ENCODE measurements at places on chromosomes 12 and 14.

- no peak for DNase-seq
Measured at GRCh38 chr12:62813031-62813829, 121.7 kb downstream of the PPM1H start.

DNA sequence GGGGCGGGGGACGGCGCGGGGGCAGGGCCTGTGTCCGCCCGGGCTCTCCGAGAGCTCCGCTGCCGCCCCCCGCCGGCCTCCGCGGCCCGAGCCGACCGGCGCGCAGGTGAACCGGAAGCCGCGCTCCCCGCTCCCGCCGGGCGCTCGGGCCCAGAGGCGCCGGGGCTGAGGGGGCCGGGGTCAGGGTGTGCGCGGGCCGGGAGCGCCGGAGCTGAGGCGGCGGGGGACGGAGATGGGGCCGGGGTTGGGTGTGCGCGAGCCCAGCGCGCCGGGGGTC is 431 bp downstream of the HIP1R start:
- DNase-seq: no peak

DNA sequence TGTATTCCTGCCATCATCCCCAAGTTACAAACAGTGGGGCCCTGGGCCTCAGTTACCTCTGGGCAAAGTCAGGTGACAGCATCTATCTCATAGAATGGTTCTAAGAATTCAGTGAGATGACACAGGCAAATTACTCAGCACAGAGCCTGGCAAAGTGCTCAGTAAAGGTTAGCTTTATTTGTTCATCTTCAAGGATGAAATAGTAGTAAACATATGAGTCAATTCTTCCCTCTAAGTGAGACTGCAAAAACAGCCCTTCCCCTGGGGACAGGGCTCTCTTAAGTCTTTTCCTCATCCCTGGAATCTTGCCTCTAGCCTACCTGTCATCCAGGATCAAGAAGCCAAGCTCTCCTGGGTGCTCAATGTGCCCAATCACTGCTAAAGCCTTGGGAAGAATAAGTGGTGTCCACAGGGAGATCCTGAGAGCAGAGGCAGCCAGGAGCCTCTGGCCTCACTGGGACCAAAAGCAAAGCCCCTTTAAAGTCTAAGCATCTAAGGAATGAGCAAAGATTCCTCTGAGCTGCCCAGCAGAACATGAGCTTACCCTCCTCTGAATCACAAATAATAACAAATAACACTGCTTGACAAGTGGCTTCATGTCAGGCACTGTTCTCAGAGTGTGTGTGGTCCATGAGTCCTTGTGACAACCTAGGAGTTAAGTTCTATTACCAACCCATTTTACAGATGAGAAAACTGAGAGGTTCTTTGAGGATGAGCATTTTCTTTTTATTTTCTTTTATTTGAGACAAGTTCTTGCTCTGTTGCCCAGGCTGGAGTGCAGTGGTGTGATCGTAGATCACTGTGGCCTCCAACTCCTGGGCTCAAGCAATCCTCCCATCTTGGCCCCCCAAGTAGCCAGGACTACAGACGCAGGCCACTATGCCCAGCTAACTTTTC is 12.1 kb downstream of the NUAK1 start:
- no peak for DNase-seq

- DNase-seq: no peak
Measured at GRCh38 chr12:78204926-78205325, 374.2 kb downstream of the NAV3 start.

DNA sequence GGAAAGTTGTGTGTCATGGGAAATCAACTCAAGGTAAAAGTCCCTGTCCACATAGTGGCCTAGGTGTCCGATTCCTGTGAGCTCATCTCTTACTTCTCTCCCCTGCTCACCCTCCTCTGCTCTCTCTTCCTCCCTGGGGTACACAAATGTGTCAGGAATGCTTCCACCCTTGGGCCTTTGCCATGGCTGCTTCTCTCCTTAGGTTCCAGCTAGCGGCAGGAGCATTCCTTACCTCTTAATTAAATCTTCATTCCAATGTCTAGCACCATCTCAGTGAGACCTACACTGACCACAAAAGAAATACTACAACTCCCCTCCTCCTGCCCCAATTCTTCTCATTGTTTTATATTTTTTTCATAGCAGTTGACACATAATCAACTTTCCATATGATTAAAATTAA is 298.6 kb downstream of the PDZRN4 start:
- DNase-seq: no peak

GRCh38 chr14:25017562-25017961 is 32.4 kb downstream of the STXBP6 start:
- no peak for DNase-seq

- DNase-seq: no peak
Measured at GRCh38 chr12:88419794-88420193, 160.5 kb downstream of the KITLG start.

DNA sequence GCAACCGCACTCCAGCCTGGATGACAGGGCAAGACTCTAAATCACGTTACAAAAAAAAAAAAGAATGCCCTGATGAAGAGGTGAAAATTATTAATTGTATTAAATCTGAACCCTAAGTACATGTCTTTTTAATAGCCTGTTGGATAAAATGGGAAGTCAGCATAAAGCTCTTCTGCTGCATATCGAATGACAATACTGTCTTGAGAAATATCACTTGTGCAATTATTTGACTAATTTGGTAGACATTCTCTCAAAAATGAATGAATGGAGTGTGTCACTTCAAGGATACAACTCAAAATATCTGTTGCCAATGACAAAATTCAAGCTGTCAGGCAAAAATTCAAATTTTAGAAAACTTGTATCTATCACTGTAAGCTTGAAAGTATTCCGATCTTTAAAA is 38.9 kb downstream of the DNAI7 start:
- DNase-seq: no peak

- no peak for DNase-seq
Measured at GRCh38 chr14:101035466-101036225, 132.1 kb upstream of the RTL1 start.

- no peak for DNase-seq
Measured at GRCh38 chr14:30620178-30620577, 1.9 kb upstream of the SCFD1 start.

- DNase-seq: no peak
Measured at GRCh38 chr12:30840715-30841114, 85.8 kb upstream of the TSPAN11 start.

DNA sequence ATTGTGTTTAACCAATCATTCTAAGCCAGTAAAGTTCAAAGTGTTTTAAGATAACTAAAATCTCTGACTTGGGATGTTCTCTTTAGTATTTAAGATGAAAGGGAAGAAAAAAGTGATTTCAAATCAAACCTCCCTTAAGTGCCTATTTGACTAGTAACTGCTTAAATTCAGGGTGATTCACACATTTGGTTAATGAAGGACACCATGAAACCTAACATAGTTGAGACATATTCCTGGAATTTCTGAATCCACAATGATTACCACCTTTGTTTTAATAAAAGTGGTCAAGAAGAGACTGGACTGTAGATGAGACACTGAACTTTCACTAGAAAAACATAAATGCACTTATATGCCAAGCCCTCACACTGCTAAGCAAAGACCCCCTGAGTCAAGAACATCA is 138.7 kb downstream of the MED13L start:
- DNase-seq: no peak

- no peak for DNase-seq
Measured at GRCh38 chr14:80390906-80391305, 179.6 kb upstream of the DIO2 start.

- no peak for DNase-seq
Measured at GRCh38 chr14:87888136-87888999, 104.6 kb downstream of the GALC start.

GRCh38 chr12:113891167-113891692 is 74.9 kb downstream of the RBM19 start:
- no peak for DNase-seq

DNA sequence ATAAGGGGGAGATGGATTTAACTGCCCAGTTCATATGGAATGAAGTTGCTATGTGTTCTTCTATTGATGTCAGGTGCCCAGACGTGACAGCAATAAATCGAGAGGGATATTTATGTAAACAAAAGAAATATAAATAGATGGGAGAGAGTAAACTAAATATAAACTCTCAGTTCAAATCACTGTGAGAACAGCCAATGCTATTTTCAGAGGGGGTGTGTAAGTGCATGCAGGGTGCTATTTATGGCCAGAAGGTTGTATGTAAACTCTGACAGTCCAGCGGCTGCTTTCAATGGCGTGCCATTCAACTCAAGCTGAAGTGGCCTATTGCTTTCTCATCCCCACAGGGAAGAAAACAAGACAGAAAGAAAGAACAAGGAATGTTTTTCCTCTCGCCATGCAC is 127.2 kb downstream of the KCNA5 start:
- DNase-seq: no peak

- no peak for DNase-seq
Measured at GRCh38 chr12:30974746-30975500, 48.4 kb downstream of the TSPAN11 start.

GRCh38 chr14:100568998-100569733 is 18.1 kb downstream of the BEGAIN start:
- DNase-seq: no peak

DNA sequence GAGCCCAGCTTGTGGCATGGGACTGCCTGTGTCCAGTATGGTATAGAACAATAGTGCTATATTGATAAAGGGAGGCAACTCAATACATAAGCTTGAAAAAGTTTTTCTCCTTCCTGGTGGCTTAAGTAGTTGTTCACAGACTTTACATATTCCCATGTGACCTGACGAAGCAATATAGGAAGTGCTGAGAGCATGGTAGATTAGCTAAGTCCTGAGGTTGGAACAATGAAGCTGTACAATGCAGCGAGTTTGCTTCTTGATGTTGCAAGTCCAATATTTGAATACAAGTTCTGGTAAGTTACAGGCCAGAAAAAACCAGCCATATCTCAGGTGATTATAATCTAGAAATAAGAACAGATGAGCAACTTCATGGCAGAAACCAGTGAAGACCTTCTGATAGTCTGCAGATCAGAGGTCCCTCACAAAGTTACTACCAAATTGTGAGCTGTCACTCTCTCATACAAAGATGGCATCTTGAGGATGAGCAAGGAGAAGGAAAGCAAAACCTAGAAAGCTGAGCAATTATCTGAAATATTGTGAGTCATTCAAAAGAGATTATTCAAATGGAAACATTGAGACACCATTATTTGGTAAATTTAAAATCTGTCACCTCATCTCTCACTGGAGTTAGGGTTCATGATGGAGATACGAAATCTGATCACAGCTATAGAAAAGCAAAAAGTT is 72.9 kb upstream of the BTG1 start:
- DNase-seq: no peak

DNA sequence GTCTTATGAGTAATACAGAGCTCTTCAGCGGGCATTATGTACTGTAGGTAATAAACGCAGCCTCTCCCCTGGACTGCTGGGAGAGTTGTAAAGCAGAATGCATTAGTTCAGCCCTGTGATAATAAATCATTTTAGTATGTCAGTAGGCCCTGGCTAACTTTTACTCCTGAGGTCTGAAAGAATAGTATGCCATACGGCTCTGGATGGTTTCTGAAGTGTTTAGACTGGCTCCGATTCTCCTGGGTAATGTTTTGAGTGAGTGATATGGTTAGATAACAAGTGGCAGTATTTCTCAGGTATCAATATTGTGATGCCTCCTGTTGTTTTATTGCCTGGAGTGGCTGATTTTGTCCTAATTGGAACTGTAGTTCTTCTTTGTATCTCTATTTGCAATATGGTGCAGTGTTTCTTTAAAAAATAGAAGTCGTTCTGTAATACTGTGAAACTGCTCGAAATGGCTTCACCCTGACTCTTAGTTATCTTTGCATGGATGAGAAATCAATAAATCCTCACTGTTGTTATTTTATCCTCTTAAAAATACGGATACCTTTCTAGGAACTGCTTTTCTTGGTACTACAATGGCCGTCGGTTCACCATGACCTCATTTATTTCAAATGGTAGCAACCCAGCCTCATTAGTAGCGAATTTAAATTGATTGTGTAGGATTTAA is 100.2 kb downstream of the PDZRN4 start:
- no peak for DNase-seq

DNA sequence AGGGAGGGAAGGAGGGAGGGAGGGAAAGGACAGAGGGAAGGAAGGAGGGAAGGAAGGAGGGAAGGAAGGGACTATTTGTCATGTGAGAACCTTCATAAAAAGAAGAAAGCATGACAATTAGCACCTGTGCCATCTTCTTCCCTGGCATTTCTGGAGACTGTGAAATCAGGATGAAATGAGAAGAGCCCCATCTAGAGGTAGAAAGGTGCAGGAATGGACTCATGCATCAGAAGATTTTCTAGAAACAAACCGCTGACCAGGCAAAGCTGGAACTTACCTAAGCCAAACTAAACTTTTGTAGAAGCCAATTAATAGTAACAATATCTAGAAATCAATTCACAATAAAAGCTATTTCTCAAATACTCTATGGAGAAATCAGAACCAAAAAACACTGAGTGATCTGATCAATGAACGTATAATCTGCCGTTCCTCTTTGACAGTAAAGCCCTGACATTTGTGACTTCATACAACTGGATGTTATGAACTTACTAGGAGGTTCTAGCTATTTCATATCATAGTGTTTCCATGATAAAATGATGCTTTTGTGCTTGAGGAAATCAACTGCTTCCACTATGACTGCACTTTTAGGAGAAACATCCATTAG is 24.4 kb upstream of the CRACR2A start:
- DNase-seq: no peak

- no peak for DNase-seq
Measured at GRCh38 chr12:99138393-99138792, 493.3 kb downstream of the APAF1 start.

GRCh38 chr12:57817261-57817989 is 1.1 kb downstream of the AVIL start:
- no peak for DNase-seq

GRCh38 chr14:51834240-51834639 is 26.2 kb upstream of the GNG2 start:
- no peak for DNase-seq

- no peak for DNase-seq
Measured at GRCh38 chr14:65817011-65817410, 404.5 kb downstream of the FUT8 start.

DNA sequence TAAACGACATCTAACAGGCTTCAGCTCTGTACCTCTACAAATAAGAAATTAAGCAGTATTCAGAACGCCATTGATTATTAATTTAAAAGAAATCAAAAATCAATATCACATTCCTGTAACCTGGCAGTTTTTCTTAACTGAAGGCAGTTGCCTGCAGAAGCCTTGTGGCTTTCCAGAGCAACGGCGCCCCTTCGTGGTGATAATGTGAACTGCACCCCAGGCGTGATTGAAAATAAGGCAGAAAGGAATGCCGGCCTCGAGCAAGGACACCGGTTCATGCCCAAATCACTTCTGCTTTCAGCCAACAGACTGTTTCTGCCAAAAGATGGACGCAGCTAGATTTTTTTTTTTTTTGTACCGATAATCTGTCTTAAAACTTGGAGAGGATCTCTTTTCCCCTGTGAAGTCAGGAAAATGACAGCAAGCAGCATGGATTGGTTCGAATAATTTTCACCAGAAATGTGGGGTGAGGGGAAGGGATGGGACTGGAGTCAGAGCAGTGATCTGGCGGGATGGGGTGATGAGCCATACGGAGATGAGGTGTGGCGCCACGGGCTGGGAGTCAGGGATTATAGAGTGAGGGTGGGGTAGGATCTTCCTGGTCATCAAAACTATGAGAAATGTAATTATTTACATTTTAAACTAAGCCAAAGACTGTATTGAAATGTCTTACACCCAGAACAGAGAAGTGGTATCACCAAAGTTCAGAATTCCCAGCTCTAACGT is 473.0 kb downstream of the DPF3 start:
- DNase-seq: peak; percentile 77
